Uterus (tissue), 4 donors: ENCODE measurements at places on chromosomes 4 and X. TPM values are rescaled to one million over a fixed set of nuclear protein-coding genes. Genes with fewer than 3 reads are reported as not detected.

- DNase-seq, result no peak
Measured at GRCh38 chrX:108020631-108021030, 24.2 kb upstream of the VSIG1 start.

DNA sequence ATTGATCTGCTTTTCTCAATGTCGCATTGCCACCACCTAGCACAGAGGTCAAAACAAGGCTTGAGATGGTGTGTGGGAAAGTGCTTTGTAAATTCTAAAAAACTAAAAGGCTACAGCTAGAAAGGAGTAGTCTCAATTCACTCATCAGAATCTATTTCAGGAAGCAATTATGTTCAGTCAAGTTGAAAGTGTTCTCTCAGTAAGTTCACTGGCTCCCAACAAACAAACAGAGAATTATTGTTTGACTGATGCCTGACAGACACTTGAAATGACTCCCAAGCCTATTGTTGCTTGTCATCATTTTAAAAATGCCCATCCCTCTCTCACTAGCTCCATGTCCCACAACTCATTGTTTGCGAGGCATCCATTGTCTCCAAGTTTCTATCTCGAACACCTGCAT is 419.6 kb upstream of the CPEB2 start:
- DNase-seq, result no peak

Gene HMGN5
- total RNA-seq, result 5.3 TPM

Gene WDR17
- total RNA-seq, result 7.2 TPM

DNA sequence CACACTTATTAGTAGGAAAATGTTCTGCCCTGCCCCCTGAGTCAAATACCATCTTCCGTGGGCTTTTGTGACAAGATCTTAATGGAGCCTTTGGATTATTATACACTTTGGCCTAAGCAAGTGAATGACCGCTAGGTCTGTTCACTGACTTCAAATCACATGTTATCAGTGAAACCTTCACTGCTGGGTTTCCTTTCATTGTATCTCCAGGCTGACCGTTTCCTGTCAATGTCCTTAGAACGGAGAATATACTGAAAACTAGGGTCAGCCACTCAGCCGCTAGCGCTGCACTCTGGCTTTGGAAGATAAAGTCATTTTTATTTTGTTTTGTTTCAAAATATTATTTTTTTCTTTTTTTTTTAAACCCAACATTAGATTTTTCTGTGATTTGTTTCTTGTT is 107.0 kb upstream of the TLL1 start:
- no peak for DNase-seq

DNA sequence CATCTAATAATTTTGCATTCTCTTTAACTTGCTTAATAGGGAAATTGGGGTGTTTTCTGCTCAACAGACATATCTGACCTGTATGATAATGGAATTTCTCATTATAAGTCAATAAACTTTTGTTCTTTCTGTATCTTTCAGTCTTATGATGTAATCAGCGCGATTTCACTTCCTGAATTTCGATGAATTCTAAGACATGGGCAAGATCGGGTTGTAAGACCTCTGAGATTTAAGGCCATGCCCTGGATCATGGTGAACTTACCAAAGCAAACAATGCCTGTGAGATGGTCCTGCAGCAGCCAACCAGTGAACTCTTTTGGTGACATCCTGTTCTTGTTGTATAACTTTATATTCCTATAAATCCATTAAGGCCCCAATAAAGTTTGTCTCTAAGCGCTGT is 88.1 kb downstream of the NBDY start:
- DNase-seq, result no peak

DNA sequence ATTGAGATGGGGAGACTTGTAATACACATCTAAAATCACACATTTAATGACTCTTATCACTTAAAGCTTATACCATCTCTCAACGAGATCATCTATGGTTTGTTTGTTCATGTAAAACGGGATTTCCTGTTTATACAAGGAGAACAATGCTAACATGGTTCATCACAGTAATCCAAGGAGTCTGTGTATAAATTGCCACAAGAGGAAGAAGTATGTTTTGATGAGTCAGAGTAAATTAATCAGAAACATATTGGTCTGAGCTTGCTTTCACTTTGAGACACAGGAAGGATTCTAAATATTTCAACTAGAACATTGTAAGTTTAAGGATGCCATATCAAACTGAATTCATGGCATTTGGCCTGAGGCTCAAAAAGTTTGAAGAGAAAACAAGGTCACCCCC is 594.1 kb downstream of the GLUD2 start:
- no peak for DNase-seq

DNA sequence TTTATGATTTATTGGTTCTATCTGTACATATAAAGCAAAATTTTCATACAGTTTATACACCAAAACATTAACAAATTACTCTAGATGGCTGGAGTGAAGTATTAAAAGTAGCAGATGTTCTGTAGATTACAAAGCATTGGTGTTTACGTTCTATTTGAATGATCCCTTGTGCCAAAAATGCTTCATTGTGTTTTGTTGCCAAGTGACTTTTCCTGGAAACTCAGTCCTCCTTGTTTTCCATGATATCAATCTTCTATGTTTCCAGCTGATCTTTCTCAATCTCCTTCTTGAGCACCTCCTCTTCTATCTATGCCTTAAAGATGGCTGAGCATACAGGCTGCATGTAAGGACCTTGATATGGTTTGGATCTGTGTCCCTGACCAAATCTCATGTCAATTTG is 263.6 kb upstream of the CTSO start:
- DNase-seq, result no peak

- DNase-seq, result peak; percentile 20
Measured at GRCh38 chr4:65670331-65671031, at the start of gene EPHA5. EPHA5 (minus strand) TSS chr4:65670489; CDS start chr4:65669742, 747 bp downstream.

GRCh38 chr4:82705928-82706300 is 92.7 kb downstream of the SCD5 start:
- no peak for DNase-seq

- no peak for DNase-seq
Measured at GRCh38 chr4:1462768-1463075, 56.5 kb upstream of the NKX1-1 start.

GRCh38 chr4:47650584-47651130 is 165.6 kb downstream of the ATP10D start:
- no peak for DNase-seq

GRCh38 chr4:75321484-75321883 is 192.7 kb downstream of the RCHY1 start:
- no peak for DNase-seq
